ENCODE measurements at places on chromosomes 5 and 9.

DNA sequence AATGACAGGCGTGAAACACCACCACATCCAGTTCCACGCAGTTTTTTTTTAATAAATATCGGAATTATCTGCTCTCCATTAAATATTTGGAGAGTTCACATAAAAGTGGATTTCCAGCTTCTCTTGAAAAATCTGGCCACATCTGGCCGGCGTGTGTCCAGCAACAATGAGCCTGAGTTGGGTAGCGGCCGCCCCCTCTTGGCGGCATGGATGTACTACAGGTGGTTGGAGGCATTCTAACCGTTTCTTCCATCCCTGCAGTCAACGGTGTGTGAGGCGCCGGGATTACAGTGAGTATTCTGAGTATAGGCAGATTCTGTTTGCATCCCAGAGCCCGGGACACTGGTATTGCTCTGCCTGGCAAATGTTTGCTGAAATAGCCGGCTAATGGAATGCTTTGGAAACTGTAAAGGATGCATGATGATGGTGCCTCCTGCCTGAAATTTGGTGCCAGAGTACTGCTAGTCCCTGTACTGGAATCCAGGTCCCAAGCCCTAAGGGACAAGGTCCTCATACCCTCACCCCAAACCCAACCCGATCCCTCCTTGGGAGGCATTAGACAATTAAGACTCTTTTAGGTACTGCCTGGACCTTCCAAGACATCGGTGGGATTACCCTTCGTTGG, 13.6 kb upstream of the GM2A start:
- DNase-seq: no peak

DNA sequence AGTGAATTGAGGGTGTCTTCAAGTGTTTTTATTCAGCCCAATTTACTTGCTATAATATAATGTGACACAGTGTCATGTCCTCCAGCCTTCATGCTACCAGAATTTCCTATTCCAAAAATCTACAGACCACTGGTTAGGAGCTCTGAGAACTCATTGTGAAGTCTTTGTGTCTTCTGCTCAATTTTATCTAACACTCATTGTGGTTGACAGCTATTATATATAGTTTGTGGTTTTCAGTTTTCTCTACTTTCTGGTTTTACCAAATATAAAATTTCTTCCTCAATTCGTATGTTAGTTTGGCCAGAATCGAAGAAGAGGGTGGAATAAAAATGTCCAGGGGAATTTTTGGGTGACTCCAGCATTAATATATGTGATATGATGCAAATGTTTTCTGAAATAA, 509.3 kb upstream of the NUDT12 start:
- no peak for DNase-seq

DNA sequence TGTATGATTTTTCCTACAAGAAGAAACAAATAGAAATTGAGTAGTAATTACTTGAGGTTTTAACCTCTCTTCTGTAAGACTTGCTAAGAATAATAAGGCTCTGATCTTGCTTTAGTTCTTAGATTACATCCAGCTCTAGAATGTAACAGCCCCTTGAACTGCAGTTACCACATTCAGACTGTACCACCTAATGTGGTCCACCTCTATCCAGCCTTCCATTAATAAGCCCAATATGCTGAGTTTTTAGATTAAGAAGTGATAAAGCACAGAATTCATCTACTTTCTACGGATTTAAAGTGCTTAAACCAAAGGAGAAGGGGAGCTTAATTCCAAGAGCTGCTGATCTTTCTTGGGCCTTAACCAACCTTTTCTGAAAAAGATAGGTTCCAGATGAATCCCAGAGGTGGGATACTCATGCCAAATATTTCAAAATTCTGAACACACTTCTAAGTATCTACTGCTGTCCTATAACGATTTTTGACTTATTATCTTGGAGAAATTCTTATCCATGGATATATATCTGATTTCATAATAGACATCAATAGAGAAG, 131.5 kb downstream of the ZNF608 start:
- DNase-seq: no peak

DNA sequence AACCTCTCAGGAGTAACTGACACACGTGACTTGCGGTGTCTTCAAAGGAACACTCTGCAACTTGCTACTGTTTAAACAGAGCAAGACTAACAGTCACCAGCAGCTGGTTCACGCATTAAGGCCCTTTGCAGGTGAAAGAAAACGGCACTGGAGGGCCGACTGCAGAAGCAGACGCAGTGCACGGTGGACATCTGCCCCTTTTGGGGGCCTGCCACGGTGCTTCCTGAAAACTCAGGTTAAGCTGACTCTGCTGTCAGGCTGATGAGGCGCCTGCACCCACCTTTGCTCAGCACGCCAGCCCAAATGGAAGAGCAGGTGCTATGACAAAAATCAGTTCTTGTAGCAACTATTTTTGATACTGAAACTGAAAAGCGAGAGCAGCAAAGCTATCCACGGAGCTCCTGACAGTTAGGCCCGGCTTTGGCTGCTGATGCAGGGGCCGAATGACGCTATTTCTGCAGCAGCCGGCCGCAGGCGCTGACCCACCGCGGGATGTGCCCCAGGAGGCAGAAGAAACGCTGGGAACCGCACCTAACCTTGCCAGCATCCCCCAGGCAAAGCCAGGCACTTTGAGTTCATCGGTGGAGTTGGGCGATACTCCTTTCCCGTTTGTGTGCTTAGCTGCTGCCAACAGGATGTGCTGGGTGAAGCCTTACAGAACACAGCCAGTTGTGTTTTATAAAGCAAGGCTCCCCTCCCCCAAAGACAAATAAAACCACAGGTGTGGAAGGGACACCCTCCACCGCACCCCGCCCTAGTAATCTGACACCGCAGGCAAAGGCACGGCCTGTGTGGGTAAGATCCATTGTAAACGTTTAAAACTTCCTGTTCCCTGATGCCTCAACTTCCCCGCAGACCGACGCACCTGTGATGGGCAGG, 21.1 kb upstream of the TERT start:
- peak; percentile 88 for DNase-seq

GRCh38 chr5:42569953-42570548, 146.8 kb downstream of the GHR start:
- no peak for DNase-seq

DNA sequence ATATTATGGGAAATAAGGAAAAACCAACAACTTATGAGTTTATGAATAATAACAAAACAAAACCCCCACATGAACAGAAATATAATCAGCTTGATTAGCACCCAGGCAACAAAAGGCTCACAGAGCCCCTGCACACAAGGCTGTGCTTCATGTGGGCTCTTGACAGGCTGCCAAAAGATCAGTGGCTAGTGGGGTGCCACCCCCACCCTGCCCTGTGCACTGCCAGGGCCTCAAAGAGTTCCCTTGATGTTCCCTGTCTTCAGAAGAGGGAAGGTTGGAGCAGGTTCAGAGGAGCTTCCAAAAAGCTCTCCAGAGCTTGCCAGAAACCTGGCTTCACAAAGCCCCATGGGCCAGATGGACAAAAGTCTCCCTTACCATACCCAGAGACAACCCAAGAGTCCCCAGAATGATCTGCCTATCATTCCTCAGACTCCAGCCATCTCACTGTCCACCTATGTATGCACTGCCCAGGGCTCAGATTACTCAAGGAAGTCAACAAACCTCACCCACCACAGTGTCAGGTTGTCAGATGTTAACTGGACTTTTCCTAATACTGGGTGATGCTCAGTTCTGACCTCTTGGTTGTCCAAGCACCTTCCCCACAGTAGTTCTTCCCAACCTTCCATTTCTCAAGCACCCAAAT, 87.5 kb downstream of the SIL1 start:
- no peak for DNase-seq

DNA sequence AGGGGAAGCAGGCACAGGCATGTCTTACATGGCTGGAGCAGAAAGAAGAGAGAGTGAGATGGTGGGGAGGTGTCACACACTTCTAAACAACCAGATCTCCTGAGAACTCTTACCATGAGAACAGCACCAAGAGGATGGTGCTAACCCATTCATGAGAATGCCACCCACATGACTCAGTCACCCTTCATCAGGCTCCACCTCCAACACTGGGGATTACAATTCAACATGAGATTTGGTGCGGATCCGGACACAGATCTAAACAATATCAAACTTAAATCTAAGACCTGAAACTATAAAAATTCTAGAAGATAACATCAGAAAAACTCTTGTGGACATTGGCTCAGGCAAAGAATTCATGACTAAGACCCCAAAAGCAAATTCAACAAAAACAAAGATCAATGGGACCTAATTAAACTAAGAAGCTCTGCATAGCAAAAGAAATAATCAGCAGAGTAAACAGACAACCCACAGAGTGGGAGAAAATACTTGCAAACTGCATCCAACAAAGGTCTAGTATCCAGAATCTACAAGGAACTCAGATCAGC, 65.4 kb downstream of the SPATA31C2 start:
- no peak for DNase-seq

DNA sequence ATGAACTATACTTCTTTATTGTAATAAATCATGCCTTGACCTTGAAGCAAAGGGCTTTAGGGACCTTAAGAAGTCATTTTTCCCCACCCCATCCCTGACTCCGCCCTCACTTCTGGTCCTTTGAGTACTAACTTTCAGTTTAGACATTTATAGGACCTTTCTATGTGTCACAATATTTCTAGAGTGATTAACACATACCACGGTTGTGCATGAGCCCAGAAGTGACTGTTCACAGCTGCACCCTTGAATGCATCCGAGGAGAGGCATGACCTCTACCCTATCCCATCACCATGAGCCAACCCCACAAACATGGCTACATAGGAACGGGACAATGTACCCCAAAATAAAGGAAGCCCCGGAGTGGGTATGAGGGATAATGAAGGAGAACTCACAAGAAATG, 160.3 kb downstream of the HSD17B3 start:
- no peak for DNase-seq

DNA sequence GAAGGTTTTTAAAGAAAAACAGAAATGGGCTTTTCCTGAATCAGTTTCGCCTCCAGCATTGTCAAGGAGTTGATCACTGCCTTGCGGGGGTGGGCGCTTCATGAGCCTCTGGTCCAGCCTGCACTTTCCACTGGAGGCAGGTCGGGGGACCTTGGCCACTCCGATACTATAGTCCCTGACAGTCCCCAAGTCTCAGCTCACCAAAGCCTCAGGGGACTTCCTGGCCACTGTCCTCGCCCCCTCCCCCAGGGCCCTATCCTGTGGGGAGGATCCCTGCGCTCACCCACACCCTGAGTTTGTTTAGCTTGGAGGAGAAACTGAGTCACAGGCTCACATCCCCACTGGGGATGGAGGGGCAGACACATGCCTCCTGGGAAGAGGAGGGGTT, 1.4 kb downstream of the SLC6A19 start:
- no peak for DNase-seq

- DNase-seq: no peak
Observed at GRCh38 chr5:123875561-123876275, 363.7 kb downstream of the CSNK1G3 start.

GRCh38 chr9:130681769-130682420, 11.7 kb upstream of the EXOSC2 start:
- no peak for DNase-seq

- no peak for DNase-seq
Observed at GRCh38 chr9:70406434-70406862, 8.0 kb downstream of the KLF9 start.

DNA sequence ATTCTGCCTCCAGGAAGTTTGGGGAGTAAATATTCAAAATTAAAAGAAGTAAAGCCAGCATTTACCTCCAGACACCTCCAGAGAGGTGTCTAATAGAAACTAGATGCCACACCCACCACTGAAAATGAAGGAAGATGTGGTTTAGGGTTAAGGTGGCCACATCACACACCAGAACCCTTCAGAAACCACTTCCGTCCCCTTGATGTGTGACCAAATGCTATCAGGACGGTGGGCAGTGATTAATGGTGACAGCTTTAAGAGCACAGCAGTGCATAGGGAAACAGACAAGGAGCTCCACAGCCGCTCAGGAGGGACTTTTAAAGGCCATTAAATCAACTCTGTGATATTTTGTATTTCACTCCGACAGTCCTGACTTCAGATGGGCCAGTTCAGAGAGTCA, 295.2 kb downstream of the BRINP1 start:
- DNase-seq: no peak

GRCh38 chr5:83368835-83369234, 102.7 kb upstream of the VCAN start:
- DNase-seq: no peak

- no peak for DNase-seq
Observed at GRCh38 chr9:120764476-120764875, 28.7 kb downstream of the FBXW2 start.

DNA sequence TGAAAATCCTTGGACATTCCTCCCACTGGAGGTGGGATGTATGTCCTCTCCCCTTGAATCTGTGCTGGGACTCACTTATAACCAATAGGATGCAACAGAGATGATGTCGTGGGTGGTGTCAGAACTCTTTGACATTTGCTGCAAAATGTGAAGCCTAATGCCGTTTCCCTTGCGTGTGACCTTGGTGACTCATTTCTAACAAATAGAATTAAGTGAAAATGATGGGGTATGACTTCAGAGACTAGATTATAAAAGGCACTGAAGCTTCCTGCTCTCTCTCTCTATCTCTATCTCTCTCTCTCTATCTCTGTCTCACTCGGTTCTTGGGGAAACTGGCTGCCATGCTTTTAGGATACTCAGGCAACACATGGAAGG, 126.1 kb upstream of the STC2 start:
- DNase-seq: no peak

DNA sequence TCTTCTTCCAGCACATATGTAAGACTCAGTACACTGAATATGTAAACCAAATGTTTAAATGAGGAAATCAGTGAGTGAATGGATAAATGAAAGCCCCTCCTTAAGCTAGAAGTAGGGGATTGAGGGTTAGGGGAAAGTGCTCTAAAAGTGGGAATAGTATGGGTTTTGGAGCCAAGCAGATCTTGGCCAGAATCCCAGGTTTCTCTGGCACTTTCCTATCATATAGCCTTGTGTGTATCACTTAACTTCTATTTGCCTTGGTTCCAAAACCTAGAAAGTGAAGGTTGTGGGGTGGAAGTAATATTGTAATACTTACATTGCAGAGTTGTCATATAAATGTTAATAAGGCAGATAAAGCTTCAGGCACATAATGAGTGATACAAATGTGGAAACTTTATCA, 45.0 kb upstream of the SV2C start:
- no peak for DNase-seq

DNA sequence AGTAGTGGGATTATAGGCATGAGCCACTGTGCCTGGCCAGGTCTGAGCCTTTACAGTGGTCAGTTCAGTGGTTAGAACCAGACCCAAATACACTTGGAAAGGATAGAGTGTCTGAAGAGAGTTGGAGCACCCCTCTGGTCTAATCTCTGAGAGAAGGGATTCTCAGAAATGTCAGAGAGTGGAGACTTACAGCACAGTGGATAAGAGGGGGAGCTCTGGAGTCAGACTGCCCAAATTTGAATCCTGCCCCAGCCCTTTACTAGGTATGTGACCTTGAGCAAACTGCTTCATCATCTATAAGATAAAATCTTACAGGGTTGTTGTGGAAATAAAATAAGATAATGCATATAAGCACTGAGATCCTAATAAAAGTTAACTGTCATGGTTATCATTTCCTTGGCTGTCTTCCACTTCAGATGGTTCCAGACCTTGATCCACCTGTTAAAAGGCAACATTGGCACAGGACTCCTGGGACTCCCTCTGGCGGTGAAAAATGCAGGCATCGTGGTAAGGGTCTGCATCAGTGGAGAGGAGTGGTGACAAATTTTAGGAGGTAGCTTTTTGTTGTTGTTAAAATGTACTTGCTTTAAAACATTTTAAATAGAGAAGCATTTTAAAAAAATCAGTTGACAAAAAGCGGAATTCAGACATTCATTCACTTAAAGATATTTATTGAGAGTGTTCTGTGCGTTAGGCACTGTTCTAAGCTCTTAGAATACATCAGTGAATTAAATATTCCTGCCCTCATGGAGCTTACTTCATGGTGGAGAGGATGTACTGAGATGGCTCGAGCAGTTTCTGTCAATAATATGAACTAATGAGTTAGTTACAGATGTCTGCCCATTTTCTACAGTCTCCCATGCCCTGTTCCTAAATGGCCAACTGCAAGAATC, 16.0 kb downstream of the SLC36A1 start:
- DNase-seq: no peak

Data from GM12864 (cell line).